ENCODE measurements at places on chromosomes 3 and 15.

DNA sequence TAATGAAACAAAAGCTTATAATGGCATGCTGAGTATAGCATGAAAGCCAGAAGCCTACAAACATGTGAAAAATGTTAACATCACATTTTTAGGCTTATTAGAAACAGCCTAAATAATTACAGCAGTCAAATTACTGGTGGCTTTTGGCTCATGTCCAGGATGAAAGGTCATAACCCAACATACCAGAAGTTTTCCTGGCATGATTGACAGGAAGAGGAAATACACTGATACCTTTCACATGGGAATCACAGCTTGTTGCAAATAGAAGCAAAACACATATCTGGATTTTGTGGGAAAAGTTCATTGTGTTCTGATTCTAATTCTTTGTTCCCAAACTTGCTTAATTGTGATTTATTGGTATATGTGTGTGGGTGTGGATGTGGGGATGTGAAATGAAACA lies 393.5 kb upstream of the ARRDC4 start:
- no peak for ATAC-seq

GRCh38 chr3:37247398-37248114 lies 73.2 kb upstream of the LRRFIP2 start:
- no peak for ATAC-seq

GRCh38 chr3:67882981-67883380 lies 228.6 kb upstream of the SUCLG2 start:
- ATAC-seq = no peak

DNA sequence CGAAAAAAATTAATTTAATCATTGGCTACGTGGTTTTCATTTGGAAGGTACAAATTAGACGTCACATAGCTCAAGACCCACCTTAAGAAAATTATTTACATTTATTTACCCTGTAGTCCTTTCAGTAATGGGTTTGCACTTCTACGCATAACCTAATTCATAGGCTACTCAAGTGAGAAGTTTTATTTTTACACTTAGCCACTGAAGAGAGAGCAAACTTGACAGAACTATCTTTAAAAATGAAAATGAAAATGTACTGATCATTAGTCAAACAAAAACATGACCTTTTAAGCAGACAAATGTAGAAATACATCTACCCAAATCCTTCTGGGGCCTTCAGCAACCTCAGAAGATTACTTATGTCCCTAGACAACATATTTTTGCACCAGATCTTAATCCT lies 269.4 kb upstream of the TTC14 start:
- no peak for ATAC-seq

- ATAC-seq = no peak
These were observed 1.9 kb downstream of the CBLB start for GRCh38 chr3:105866656-105867653.

DNA sequence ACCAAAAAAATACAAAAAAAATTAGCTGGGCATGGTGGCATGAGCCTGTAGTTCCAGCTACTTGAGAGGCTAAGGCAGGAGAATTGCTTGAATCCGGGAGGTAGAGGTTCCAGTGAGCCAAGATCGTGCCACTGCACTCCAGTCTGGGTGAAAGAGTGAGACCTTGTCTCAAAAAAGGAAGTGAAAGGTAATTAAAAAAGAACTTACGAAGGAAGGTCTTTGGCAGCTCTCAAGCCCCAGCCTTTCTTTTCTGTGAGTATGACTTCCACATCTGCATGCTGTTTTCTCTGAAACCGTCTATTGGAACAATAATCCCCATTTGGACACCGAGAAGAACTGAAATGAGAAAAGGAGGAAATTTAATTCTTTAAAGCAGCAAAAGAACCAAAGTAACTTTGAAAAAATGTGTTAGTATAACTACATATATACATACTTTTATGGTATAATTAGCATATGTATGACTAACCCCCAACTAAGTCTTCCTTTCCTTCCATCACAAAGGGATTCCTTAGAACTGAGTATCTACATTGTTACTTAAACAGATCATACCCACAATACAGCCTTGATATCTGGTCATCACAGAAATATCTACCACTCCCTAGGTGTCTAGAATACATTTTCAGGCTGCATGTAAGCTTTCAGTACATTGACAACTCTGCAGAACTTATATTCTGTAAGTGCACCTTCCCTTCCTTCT lies 50.1 kb downstream of the SETD2 start:
- ATAC-seq = peak; percentile 86

DNA sequence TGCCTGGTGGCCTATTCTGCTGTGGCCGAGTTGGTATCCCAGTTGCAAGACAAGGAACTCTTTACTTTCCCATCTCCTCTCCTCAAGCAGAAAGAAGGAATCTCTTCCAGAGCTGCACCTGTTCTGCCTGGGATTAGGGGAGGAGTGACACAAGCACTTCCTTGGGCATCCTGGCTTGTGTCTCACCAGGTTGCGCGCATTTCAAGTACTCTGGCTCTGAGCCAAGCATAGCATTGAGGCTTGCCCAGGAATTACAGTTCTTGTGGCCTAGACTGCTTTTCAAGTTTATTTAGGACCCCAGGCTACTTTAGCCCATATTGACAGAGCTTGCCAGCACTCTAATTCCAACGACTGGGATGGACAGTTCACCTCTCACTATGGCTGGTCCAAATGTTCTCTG lies 150.5 kb downstream of the RSRC1 start:
- ATAC-seq = no peak

- no peak for ATAC-seq
These were observed 58.5 kb upstream of the LMCD1 start for GRCh38 chr3:8442993-8443650.

DNA sequence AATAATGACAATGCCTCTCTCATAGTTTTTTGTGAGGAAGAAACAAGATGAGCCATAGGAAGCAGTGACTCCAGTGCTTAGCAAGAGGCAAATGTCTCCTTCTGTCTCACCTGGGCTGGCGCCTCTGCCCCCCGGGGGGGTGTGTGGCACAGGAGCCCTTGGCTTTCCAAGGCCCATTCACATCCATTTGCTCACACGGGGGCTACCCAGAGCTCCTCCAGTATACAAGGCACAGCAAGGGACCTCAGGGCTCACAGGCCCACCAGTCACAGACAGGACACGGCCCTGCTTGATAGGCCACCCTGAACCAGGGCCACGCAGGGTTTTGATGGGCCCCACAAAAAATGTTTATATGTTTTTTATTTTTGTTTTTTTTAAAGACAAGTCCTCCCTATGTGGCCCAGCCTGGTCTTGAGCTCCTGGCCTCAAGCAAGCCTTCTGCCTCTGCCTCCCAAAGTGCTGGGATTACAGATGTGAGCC lies 21.9 kb upstream of the EHD4 start:
- no peak for ATAC-seq

DNA sequence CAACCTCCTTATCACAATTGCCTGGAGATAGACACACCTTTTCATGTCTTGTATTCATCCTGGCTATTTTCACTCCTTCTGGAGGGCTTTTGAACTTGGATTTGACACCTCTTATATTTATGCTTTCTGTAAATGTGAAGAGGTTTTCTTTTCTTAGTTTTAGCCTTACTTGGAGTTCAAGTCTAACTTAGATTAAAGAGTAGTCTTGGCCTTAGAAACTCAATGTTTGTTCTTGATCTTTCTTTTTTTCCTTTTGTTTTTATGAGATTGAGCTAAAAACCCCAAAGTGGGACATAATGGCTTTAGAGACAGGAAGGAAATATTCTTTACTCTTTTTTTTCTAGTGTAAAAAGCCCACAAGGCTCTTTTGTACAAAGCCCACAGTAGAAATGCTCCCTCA lies 1054.9 kb downstream of the ROBO1 start:
- no peak for ATAC-seq

GRCh38 chr15:94164202-94164807 lies 67.1 kb upstream of the MCTP2 start:
- peak; percentile 53 for ATAC-seq

- no peak for ATAC-seq
These were observed 50.4 kb downstream of the TFDP2 start for GRCh38 chr3:142098964-142099363.

DNA sequence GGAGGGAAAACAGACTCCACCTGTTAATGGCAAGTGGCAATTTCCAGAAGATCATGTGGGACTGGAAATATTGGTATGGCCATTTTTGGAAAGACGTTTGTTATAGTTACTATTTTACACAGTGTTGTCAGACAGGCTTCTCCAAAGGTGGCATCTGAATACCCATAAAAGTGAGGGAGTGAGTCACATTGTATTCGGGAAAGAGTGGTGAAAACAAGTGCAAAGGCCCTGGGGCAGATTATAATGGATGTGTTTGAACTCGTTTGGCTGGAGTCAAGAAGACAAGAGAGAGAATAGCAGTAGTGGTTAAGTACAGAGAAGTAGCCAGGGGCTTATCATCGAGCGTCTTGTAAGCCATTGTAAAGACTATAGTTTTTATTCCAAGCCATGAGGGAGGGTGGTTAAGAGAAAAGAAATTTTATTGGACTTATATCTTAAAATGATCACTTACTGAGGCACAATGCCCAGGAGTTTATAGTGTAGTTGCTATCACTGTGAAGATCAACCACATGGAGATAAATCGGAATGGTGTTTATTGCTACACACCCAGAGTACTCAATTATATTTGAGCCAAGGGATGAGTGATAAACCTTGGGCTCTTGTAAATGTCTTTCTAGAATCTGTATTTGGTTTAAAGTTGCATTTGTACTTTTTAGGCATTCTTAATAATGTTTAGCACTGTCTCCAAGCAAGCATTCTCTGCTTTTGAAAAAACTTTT lies 212.8 kb upstream of the KBTBD8 start:
- no peak for ATAC-seq

DNA sequence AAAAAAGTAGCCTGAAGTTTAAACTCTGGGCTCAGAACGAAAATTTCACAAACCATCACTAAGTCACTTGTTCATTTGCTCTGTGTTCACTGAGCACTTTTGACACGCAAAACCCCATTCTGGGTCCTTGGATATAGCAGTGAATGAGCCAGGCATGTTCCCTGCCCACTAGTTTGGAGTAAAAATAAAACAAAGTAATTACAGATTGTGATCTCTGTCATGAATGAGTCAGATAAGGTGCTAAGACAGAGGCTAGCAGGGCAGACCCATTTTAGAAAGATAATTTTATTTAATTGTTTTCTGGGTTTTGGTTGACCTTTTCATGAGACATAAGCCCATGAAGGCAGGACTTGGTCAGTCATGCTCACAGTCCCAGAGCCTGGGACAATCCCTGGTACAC lies 84.1 kb upstream of the ARHGEF3 start:
- ATAC-seq = no peak
